ENCODE measurements at places on chromosomes 3 and 15.
A peak's percentile ranks its signal among the peaks of the same experiment; 100 is the strongest.

- no peak for DNase-seq
These were observed 114.4 kb downstream of the ATG7 start for GRCh38 chr3:11386465-11387113.

- DNase-seq, result no peak
These were observed 63.6 kb upstream of the TRAK1 start for GRCh38 chr3:42027571-42027970.

GRCh38 chr3:77506384-77506783, 466.5 kb downstream of the ROBO2 start:
- peak; percentile 21 for DNase-seq

- no peak for DNase-seq
These were observed 21.6 kb downstream of the ACSBG1 start for GRCh38 chr15:78212546-78213424.

DNA sequence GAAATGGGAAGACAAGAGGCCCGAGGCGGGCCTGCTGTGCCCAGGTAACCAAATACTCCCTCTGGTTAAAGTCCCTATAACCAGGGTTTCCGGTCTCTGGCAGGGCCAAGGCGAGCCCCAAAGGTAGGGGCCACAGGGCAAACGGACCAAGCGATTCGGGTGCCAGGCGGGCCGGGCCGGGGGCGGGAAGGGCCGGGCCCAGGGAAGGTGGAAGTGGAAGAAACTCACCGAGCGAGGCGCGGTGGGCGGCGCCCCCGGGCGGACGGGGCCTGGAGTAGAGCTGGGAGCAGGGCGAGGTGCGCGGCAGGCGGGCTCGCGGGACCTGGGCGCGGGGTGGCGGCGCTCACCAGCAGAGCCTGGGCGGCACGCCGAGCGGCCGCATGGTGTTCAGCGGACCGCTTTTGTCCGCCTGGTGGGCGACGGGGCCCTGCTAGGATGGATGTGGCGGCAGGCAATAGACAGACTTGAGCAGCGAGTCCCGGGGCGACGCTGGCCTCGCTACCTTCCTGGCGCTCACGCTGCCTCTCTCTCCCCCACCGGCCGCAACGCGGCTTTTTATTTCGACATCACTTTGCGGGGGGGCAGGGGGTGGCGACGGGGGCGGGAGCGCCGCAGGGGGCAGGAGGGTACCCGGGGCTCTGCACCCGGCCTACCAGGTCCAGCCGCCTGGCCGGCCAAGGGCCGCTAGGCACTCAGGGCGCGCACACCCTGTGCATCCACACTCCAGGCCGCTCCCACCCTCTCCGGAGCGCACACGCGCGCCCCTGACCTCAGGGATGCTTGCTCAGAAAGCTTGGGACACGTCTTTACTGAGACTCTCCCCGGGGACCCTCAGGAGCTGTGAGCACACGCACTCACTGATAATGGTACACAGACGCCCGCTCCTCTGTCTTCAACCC, at the start of gene GATA2:
GATA2 (minus strand) TSS at position 531 of the 899 bp plus-strand sequence. CDS start 6,170 bp downstream, outside the sequence.
- peak; percentile 75 for DNase-seq

GRCh38 chr15:33810806-33811205, 157.5 kb upstream of the CHRM5 start:
- DNase-seq, result no peak

DNA sequence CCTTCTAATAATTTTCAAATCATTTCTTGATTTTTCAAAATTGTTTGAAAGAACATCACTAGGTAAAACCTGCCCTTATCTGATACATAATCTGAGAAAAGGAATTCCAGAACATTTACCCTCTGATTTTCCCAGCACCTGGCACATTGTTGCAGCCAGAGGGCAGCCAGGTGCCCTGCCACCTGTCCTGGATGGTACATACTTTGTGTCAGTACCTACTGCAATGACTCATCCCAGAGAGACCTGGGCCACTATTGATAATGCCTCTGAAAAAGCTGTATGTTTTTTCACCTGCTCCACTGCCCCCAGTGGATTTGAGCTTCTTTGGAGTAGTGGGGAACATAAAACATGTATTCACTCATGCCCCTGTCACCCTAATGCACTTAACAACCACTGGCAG, 648.9 kb upstream of the GBE1 start:
- DNase-seq, result no peak

DNA sequence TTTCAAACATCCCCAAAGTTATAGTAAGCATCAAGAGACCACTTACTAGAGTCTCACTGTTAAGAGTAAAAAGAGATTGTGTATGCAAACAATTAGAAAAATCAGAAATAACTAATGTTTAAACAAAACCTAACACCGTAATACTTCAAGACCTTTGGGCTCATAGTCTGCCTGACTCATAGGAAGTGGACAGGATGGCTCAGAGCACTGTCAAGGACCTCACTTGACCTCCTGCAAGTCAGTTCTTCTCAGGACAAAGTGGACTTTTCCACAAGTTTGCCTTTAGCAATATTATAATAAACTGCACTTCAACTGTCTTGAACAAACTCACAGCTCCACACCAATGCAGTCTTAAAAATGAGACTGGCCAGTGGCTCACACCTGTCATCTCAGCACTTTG, 34.8 kb downstream of the IL12A start:
- no peak for DNase-seq

GRCh38 chr15:40279437-40280141, 3.3 kb downstream of the ANKRD63 start:
- DNase-seq, result peak; percentile 89

DNA sequence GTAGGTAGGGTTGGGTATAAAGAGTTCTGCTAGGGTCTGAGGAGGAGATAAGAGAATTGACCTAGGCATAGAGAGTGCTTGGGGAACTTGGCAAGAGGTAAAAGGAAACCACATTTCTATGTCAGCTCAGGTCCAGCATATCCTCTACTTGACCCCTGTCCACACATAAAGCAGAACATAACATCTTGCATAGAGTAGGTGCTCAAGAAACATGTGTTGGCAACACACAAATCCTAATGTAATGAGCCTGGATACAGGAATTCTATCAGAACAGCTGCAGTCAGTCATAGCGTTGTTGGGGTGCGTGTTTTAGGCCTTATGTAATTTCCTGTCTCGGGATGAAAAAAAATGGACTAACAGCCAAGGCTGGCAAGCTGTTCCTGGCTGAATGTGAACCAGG, 35.0 kb upstream of the PLCL2 start:
- DNase-seq, result no peak

DNA sequence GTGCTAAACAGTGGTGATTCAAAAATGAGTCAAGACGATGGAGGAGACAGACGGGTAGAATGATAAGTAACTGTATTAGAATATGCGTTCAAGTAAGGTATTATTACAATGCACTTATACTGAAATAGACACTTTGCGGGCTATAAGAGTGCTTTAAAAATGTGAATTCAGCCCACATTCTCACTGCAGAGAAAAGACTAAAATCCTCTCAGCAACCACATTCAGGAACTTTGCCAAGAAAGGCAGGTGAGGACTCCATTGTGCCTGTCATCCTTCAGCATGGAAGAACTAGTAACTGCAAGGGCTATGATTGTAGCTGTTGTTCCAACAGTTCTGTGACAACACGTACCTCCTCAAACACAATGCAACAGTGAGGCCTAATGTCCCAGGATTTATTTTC, 272.0 kb downstream of the RORA start:
- DNase-seq, result no peak

- no peak for DNase-seq
These were observed 121.3 kb upstream of the SMAD3 start for GRCh38 chr15:66944121-66944520.

GRCh38 chr3:129526121-129526900, 2.1 kb upstream of the RHO start:
- no peak for DNase-seq

- no peak for DNase-seq
These were observed 269.2 kb upstream of the CTNNB1 start for GRCh38 chr3:40930131-40930538.

GRCh38 chr15:61639491-61639890, 410.4 kb upstream of the RORA start:
- peak; percentile 51 for DNase-seq

- DNase-seq, result no peak
These were observed 204.0 kb downstream of the PLCL2 start for GRCh38 chr3:17088602-17089313.

GRCh38 chr15:73321496-73322450, 47.0 kb downstream of the HCN4 start:
- DNase-seq, result no peak

DNA sequence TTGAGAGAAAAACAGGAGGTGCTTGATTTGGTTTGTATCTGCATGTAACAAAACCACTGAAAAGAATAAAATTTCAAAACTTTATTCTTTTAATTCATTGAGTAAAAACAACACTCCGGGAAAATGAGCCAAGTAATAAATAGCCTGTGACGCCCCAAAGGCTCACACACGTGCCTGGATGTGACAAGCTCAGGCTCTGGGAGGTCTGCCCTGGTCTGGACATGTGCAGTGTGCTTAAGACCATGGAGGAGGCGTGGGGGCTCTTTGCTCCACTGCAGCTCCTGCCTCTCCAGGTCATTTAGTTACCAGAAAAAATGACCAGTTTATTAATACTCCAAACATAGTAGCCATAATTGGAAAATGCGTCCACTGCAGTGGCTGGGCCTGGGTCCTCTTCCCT, 8.6 kb upstream of the NME9 start:
- DNase-seq, result no peak

GRCh38 chr3:168455814-168456213, 360.1 kb upstream of the GOLIM4 start:
- no peak for DNase-seq

GRCh38 chr15:60043744-60044435, 39.8 kb downstream of the FOXB1 start:
- no peak for DNase-seq

DNA sequence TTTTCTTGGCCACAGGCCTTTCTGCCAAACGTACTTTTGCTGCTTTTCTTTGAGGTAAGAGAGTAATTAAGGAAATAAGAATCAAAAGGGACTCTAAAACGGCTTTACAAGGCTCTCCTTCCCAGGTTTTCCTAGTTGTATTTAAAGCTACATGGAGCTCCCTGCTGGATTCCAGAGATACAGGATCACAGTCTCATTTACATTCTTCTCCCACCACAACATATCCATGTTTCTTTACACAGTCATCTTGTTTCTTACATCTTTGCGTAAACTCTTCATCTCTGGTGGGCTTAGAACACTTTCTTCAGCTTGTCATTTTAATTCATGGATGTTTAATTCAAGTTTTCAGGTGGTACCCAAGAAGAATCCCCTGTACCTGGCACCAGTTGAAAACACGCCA, 117.6 kb upstream of the BFSP2 start:
- no peak for DNase-seq

GRCh38 chr3:169618894-169619792, 44.4 kb downstream of the MECOM start:
- DNase-seq, result no peak

DNA sequence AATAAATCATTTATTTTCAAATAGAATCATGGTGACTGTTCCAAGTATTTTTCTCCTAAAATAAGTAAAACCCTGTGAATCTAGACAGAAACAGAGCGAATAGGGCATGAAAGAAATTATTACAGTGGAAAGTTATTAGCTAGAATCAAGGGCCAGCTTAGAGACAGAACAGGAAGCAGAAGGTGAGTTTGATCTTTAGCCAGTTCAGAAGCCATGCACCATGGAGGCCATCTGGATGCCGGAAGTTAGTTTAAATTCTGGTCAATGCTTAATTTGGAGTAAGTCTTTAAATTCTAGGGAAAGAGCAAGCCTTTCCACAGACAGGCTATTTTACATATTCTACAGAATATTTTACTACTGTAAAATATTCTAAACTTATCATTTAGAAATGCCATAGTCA, 574.8 kb downstream of the CADM2 start:
- no peak for DNase-seq

- DNase-seq, result no peak
These were observed 138.8 kb downstream of the MYLK start for GRCh38 chr3:123745184-123745855.

DNA sequence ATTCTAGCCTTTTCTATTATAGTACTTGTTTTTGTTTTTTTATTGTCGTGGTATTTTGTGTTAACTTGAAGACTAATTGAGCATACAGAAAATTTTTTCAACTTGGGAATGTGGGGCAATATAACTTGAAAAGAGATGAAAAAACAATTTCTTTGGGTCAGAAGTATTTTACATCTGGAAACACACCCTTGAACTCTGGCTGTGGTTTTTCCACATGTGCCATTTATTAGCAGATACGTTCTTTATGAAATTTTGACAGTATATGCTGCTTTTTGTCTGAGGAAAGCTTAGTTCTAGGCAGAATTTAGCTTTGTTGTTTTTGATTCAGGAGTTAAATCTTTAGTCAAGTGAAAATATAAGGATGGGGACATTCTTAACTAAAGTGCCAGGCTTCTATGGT, 44.7 kb downstream of the TCF12 start:
- no peak for DNase-seq

DNA sequence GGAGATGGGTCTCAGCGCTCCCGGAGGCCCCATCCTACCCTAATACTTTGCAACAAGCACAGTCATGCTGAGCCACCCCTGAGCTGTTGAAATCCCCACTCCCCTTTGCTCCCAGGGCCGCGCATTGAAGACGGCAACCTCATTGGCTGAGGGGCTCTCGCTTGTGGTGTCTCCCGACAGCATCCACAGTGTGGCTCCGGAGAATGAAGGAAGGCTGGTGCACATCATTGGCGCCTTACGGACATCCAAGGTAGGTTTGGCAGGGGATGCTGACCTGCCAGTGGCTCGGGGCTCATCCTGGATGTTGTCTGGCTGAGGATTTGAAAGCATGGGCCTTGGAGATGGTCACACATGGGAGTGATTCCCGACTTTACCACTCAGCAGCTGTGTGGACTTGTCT, 5.9 kb downstream of the TMEM43 start:
- no peak for DNase-seq

- DNase-seq, result no peak
These were observed 6.7 kb downstream of the NBEAL2 start for GRCh38 chr3:46986055-46986730.

GRCh38 chr3:123807820-123808219, 76.3 kb downstream of the MYLK start:
- no peak for DNase-seq

DNA sequence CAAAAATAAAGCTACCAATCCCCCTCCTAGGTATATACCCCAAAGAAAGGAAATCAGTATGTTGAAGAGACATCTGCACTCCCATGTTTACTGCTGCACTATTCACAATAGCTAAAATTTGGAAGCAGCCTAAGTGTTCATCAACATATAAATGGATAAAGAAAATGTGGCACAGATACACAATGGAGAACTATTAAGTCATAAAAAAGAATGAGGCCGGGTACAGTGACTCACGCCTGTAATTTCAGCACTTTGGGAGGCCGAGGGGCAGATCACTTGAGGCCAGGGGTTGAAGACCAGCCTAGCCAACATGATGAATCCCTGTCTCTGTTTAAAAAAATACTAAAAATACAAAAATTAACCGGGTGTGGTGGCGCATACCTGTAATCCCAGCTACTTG, 10.0 kb upstream of the PTPN9 start:
- no peak for DNase-seq

- no peak for DNase-seq
These were observed 12.6 kb downstream of the RORA start for GRCh38 chr15:61216519-61216918.

- DNase-seq, result no peak
These were observed 919.7 kb upstream of the CADM2 start for GRCh38 chr3:84039099-84039498.

- DNase-seq, result no peak
These were observed 3.7 kb downstream of the SETMAR start for GRCh38 chr3:4306860-4307259.

- no peak for DNase-seq
These were observed 4.4 kb upstream of the RPL32 start for GRCh38 chr3:12845811-12846210.

Measured in D341Med (cell line).